ENCODE measurements at places on chromosomes 16 and 17.

DNA sequence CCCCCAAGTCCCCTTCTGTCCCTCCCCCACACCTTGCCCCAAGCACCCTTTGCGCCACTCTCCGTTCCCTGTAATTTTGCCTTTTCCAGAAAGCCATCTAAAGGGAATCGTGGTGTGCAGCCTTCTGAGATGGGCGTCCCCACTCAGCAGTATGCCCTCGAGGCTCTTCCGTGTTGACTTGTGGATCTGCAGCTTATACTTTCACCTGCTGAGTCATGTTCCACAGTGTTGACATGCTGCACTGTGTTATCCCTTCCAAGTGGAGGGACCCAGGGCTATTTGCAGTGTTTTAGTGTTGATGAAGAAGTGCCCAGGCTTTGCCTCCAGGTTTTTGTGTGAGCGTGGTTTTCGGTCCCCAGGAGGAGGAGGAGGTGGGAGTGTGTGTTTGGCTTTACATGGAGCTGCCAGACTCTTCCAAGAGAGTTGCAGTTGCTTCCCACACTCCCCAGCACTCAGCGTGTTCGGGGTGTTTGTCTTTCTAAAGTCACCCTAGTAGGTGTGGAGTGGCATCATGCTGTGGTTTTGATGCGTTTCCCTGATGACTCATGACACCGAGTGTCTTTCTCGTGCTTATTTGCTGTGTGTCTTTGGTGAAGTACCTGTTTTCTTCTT is 32.1 kb upstream of the JPT2 start:
- DNase-seq: peak; percentile 36

DNA sequence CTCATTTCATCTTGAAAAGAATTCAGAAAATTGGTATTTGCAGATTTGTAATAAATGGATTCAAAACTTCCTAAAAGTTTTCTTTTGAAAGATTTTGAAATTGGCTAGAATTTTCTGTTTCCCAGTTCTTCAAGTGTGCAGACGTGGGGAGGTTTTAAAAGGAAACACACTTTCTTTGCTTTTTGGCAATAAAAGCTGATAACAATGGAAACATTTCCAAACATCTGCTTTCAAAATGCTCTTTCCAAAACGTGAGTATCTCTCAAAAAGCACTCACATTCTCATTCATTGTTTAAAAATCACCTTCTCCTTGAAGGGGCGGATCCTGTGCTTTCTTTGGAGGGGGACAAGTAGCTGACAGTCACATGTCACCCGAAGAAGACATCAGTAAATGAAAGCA is 8.6 kb upstream of the GSG1L start:
- DNase-seq: no peak

- DNase-seq: no peak
These were observed 2.2 kb downstream of the SNN start for GRCh38 chr16:11670171-11671131.

- DNase-seq: no peak
These were observed 183.0 kb downstream of the RAB11FIP4 start for GRCh38 chr17:31574458-31574857.

- no peak for DNase-seq
These were observed 167.7 kb downstream of the ZNF423 start for GRCh38 chr16:49688036-49688697.

- DNase-seq: no peak
These were observed 2.2 kb downstream of the C16orf95 start for GRCh38 chr16:87314990-87315420.

DNA sequence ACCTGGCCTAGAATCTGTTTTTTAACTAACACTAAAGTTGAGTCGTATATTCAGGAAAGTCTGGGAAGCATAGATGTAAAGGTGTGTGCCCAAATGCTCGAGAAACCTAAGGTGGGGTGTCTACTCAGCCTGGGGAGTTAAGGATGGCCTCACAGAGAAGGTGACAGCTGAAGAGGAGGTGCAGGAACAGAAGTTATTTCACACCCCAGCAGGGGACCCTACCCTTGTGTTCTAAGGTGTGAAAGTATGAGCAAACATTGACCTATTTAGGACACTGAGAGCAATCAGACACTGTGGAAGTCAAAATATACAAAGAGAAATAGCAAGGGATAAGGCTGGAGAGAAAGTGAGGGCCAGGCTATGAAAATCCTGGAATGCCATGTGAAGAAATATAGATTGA is 49.0 kb upstream of the DHX40 start:
- no peak for DNase-seq

- peak; percentile 26 for DNase-seq
These were observed 15.0 kb downstream of the MYH13 start for GRCh38 chr17:10357768-10358167.

DNA sequence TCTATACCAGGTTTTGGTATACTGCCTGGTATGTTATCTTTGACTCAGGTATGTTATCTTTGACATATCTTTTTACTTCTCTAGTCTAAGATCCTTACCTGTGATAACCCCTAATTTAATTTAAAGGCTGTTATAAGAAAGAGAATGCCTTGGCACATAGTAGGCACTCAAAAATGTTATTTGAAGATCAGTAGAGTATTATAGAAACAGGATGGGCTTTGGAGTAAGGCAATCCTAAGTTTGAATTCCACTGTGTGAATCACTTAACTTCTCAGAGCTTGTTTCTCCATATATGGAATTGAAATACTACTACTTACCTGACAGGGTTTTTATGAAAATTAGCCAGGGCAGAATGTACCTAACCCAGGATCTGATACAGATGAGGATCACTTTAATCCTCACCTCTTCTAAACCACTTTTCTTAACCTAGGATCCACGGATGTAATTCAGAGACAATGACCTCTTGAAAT is 1.2 kb downstream of the BRIP1 start:
- DNase-seq: no peak

DNA sequence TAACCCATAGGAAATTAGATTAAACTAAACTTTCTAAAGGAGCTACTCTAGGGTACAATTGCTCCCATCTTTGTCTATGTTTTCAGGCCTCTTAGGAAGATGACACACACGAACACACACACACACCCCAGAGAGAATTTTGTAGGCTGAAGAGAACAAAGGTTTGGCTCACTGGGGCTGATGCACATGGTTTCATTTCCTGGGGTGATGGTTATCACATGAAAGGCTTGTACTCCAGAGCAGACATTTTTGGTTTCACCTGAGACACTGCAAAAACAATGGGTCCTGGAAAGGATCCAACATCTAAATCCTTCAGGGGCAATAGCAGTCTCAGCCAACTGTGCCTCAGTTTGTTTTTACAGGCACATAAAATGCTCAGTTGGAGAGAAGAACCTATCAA is 62.8 kb downstream of the GRB7 start:
- DNase-seq: peak; percentile 40

GRCh38 chr17:43327421-43327820 is 71.4 kb upstream of the ARL4D start:
- no peak for DNase-seq

- no peak for DNase-seq
These were observed 1.2 kb downstream of the ARHGEF15 start for GRCh38 chr17:8311131-8311790.

DNA sequence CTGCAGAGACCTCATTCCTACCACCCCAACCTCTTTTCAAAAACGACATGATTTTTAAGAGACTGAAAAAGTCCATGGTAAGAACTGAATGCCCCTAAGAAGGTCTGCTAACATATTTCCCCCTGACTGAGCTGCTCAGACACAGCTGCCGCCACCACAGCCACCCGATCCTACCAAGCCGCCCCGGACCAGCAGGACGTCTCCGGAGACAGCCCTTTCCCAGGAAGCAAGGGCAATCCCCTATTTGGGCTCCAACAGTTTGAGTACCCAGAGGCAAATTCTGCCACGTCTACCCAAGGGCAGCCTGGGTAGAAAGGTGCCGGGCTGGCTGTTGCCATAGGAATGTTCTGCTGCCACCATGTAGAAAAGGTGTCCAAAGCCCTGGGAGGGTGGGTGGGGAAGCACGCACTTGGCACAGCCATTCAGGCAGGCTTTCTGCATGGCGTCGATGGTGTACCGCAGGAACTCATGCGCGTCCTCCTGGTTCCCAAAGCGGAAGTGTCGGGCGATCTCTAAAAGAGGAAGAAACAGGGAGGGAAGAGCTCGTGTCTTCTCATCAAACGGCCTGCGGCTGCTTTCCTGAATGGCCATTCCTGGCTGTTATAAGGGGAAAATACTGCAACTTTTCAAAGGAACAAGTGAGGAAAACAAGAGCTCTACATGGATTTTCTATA is 13.6 kb downstream of the USP36 start:
- DNase-seq: no peak

DNA sequence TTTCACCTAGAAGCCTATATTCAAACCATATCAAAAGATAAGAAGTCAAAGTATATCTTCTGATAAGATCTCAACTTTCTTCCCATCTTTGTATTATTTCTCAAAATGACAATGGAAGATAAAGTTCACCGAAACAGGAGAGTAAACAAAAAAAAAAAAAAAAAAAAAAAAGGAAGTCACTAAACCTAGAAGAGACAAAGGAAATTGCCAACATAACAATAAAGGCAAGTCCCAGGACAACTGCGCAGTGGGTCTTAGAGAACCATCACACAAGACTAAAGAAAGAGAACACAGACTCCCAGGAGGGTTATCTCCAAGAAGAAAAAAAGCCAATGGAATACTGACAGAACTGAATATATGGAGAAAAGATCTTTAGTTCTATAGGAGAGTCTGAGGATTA is 65.7 kb downstream of the SMURF2 start:
- no peak for DNase-seq

- no peak for DNase-seq
These were observed 2.3 kb upstream of the CBX4 start for GRCh38 chr17:79841369-79842135.

- no peak for DNase-seq
These were observed 306.1 kb upstream of the KIF2B start for GRCh38 chr17:53516636-53517035.

DNA sequence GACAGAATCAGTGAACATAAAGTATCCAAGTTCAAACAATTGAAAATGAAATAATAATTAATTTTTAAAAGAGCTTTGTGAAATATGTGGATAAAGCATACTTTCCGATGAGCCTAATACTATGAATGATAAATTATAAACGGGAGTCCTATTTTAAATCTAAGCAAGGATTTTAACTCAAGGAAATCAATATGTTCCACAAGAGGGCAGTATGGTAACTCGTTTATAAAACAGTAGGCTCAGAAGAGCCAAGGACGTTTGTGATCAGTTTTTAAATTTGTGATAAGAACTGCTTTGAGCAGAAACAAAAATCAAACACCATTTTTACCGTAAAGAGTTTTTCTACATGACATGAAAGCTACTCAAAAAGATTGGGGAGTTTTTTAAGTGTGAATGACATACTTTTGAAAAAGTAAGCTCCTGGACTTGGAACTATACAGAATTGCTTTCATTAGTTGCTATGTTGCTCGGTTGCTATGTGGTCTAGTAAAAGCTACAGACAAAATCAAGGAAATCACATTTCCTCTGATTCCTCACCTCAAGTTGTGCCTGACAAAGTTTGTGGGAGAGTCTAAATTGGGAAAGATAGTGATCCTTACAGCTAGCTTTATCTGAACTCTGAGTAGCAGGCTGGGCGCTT is 11.8 kb upstream of the TEKT1 start:
- no peak for DNase-seq

DNA sequence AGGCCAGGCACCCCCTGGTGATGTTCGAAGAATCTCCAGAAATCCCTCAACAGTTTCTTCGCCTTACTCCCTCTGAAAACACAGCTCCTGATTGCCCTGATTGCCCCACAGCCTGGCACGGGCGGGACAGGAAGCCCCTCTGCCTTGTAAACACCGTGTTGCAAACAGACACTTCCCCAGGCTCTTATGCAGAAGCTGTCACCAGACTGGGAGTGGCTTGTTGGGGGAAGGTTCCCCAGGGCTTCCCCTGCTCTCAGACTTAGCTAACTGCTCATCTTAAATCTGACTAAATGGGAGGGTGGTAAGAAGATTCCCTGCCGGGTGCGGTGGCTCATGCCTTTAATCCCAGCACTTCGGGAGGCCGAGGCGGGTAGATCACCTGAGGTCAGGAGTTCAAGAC is 11.2 kb downstream of the PIK3R5 start:
- DNase-seq: peak; percentile 77

DNA sequence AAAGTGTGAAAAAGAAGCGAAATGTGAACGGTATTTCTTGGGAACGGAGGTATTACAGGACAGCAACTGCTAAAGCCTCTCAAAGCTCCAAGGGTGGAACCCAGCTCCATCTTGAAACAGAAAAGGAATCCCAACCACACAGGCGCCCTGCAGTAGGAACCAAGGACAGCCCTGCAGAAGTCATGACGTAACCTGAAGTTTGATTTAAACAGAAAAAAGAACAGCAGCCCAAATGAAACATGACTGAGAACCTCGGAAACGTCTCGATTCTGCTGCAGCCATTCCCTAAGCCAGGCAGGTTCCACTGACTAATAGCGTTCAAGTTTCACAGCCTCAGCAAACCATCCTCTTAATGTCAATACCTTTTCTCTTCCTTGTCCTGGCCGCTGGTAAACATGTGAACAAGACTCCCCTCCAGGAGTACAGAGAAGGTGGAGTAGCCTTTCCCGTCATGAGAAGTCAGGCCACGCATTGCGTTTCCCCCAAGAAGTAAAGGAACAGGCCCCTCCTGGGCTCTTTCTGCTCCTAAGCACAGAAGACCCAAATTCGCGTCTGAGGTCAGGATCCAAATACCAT is 20.1 kb downstream of the SIAH1 start:
- no peak for DNase-seq

GRCh38 chr16:72105978-72106377 is 12.3 kb downstream of the DHX38 start:
- no peak for DNase-seq

GRCh38 chr17:1011138-1011537 is 14.2 kb downstream of the TIMM22 start:
- no peak for DNase-seq

DNA sequence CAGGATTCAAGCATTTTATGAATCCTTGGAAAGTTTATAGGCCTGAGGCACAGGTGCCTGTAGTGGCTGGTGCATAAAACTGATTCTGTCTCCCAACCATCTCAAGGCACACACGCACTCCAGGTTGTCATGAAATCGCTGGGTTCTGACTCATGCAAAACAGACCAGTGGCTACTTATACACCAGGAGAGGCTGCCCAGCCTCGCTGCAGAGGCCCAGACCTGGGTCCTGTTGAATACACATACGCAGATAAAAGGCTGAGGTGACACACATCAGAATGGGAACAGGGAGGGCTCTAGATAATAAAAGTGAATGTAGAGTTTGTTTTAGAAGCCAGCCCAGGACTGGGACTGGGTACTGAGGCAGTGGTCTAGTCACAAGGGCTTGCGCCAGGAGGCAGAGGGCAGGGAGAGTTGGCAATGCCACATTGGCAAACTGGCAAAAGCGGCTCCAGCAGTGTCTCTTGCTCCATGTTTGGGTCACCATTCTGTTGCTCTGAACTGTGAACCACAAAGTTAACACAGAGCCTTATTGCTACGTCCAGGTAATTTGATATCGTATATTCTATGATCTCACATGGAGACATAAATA is 13.6 kb downstream of the OR1D5 start:
- no peak for DNase-seq

Measured in activated CD8-positive, alpha-beta memory T cell treated with anti-CD3 and anti-CD28 coated beads, Interleukin-2, amount 50 U/mL, for 4 hours (primary cell).